Small intestine (tissue), 16 donors: ENCODE measurements at places on chromosomes 1 and 21.

GRCh38 chr21:19608101-19608621 is 1204.6 kb upstream of the TMPRSS15 start:
- peak; percentile 22 for DNase-seq

- peak; percentile 88 for DNase-seq
Observed at GRCh38 chr1:27603681-27604578, at the start of gene AHDC1. AHDC1 (minus strand) TSS chr1:27604144; CDS start chr1:27552115, 52,029 bp downstream.

GRCh38 chr1:2275796-2276536 is 47.8 kb downstream of the SKI start:
- DNase-seq, result peak; percentile 84

DNA sequence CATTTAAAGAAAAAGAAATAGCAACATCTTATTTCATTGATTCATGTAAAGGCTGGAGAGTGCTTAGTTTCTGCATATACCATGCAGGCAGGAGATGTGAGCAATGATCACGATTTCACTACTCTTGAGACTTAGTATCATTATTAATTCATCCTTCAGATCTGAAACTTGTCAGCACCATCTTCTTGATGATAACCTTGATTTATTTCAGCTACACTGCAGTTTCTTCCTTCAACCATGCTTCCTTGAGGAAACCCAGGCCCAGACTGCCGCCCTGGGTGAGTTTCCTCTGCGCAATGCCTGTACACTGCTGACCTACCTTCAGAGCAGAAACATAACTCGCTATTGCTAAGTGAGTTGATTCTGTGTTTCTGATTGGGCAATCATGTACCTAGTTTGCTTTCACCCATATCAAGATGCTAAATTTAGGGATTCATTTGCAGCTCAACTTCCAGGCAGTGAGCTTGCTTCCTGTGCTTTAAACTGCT is 13.5 kb upstream of the BCL10 start:
- no peak for DNase-seq

GRCh38 chr1:223492044-223492443 is 98.8 kb downstream of the CCDC185 start:
- no peak for DNase-seq

GRCh38 chr1:97340951-97341350 is 579.9 kb downstream of the DPYD start:
- no peak for DNase-seq

- DNase-seq, result no peak
Observed at GRCh38 chr1:159895836-159896545, 4.0 kb downstream of the CFAP45 start.

- no peak for DNase-seq
Observed at GRCh38 chr1:23837908-23838307, 12.7 kb upstream of the HMGCL start.

DNA sequence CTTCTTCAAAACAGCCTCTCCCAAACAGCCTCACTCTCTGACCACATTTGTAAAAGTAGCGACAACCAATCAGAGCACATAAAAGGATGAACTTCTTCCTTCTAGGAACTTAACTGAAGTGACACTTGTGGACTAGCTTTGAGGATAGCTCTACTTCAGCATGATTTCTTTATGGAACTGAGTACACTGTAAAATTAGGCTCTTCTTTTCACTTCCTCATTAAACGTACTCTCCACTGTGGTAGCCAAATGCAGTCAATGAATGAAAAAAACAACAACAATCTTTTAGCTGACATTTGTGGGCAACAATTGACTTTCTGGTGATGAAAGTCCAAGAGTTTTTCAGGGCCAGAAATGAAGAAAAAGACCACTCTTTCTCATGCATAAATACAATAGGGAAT is 9.6 kb downstream of the LRRC53 start:
- no peak for DNase-seq
